ENCODE measurements at places on chromosomes 7 and 10. TPM values are rescaled to one million over a fixed set of nuclear protein-coding genes. Genes with fewer than 3 reads are reported as not detected.

The TMEM26 gene
- total RNA-seq, result 1.5 TPM

The SPDYE16 gene
- 0.17 TPM for total RNA-seq

The CALHM1 gene
- not detected for total RNA-seq

The SCART1 gene
- total RNA-seq, result 1.3 TPM

The GNAT3 gene
- not detected for total RNA-seq

The MYL10 gene
- not detected for total RNA-seq

The PCDH15 gene
- total RNA-seq, result under 0.01 TPM

The CACNA2D1 gene
- 64.4 TPM for total RNA-seq

The SLC18A2 gene
- not detected for total RNA-seq

The KLF14 gene
- total RNA-seq, result under 0.01 TPM

The HOXA9 gene
- total RNA-seq, result under 0.01 TPM

The C10orf95 gene
- total RNA-seq, result under 0.01 TPM

The ADIRF gene
- total RNA-seq, result 142 TPM
